ENCODE measurements at places on chromosomes 3 and 15.

DNA sequence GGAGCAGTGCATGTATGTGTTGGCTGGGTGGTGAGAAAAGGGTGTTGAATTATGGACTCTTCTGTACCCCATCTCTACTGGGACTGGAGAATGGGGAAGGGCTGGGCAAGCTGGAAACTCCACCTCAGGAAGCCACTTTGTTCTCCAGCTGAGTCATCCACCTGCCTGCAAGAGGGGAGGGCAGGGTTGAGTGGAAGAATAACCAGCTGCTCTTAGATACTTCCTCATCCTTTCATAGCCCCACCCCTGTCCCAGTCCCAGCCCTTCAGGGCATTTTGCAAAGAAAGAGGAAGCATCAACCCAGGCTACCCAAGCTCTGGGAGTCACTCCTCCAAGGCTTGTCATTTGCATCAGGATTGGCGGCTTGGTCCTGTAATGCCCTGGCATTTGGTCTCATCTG, 33.1 kb downstream of the RAB11A start:
- no peak for DNase-seq

DNA sequence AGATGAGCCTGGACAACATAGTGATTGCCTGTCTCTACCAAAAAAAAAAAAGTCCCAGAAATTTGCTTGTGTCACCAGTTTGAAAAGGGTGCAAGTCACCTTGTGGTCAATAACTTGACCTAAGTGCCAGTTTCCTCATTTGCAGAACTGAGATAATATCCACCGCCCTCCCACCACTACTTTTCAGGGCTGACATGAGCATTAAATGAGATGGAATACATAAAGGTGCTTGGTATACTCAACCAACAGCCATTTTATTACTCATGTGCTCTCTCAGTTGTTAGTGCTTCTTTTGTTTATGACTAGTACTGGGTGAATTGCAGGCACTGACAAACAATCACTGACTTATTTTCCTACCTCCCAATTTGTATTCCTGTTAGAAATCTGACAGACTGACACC, 340.5 kb upstream of the SATB1 start:
- DNase-seq = no peak

DNA sequence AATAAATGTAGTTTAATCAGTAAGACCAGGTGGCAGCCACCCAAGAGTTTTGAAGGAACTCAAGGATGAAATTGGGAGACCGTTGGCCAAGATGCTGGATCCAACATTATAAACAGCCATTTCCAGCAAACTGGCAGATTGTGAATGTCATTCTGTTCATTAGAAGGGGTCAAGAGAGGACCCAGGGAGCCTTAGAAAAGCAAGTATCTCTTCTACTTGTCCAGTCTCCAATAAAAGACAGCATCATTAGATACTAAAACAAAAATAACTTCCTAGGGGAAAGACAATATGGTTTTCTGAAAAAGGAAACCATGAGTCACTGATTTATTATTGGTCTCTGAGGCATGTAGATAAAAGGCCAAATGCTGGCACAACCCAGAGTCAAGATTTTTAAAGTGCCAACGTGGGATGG, 67.9 kb downstream of the GADL1 start:
- DNase-seq = no peak

DNA sequence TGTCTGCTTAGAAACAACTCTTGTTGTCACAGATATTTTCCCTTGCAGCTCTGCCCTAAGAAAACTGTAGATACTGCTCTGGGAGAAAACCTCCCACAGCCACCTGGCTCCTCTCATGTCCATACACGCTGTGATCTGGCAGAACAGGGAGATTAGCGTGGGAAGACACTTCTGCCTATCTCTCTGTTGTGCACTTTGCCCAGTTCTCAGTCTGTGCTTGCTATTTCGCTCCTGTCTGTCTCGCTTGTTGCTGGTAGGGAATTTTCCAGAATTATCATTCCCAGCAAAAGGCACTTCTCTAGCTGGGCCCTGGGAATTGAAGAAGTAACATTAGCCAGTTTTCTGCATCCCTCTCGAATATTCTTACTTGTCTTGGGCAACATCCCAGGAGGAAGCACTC, 8.1 kb upstream of the GATM start:
- no peak for DNase-seq

DNA sequence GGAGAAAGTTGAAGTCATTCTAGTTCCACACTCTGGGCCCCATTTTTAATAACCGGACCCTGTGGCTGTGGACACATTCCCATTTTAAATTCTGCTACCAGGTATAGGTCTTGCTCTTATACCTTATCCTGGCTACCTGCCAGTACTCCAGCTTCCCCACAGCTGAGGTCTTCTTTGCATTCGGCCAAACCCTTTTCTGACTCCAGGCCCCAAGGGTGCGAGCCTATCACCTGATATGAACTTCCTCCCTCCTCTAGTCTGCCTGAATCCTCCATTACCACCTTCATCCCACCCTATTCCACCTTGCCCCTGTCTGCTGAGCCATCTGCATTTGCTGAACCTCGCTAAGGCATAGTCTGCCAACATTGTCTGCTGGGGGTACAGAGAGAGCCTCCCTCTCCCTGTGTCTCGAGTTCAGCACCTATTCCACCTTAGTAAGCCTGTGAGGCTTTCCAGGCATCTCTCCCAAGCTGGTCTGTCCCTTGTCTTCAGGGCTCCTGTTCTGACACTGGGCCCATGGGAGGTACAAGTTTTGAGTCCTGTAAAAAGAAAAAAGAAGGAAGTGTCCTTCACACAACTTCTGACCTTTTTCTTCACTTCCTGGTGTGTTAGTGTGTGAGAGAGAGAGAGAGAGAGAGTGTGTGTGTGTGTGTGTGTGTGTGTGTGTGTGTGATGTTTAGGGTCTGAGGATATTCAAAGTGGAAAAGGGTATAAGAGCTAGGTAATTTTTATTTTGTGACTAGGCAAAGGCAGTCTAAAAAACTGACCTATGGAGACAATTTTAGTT, 27.0 kb downstream of the PDE8A start:
- no peak for DNase-seq

DNA sequence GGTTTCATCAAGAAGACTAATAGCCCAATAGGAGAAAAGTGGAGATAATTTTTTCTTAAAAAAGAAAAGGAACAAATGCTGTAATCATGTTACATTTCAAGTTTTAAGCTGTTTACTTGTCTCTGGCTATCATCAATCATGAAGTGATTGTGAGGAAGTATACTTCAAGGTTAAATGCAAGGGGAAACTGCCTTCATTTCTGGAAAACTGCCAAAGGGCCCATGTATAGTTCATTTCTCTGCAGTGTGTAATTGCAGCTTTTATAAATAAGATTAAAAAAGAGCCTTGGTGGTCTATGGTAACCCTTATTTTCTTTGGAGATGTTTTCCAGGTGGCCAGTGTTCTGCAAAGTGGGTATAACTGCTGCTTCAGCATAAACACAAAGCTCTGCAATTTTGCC, 101.9 kb downstream of the GRM7 start:
- no peak for DNase-seq

- DNase-seq = no peak
These were observed 18.1 kb downstream of the FOXL2 start for GRCh38 chr3:138928727-138929372.

DNA sequence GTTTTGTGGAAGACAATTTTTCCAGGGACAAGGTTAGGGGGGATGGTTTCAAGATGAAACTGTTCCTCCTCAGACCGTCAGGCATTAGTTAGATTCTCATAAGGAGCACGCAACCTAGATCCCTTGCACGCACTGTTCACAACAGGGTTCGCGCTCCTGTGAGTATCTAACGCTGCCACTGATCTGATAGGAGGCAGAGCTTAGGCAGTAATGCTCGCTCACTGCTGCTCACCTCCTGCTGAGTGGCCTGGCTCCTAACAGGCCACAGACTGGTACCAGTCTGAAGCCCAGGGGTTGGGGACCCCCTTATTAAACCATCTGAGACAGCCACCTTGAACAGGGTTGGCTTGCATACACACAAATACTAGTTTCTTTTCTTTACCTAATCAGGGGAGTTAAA, 13.5 kb upstream of the IMPG2 start:
- DNase-seq = no peak

DNA sequence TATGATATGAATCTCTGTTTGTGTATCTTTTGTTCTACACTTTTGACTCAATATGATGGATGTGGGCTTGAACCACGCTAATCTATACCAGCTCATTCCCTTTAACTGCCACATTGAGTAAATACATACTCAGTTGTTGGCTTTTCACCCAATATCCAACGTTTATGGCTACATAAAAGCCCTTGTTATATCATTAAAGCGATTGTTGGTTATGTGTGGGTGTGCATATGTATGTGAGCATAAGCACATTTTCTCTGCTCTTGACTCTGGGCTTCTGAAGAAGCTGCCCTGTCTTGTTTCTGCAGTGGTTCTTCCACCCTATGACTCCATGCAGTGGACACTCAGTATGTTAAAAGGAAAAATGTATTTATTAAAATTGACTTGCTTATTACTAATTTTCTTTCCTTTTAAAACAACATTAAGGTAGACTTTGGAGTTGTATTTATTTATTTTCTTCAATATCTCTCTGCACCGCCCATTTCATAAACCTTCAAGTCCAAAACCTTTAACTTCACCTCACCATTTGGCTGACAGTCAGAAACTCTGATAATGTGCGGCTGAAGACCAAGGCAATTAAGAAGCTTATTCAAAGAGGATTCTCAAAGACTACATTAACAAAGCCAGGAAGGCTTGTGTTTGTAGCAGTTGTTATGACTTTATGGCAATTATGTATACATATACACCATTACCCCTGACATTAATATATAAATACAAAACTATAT, 156.1 kb downstream of the THRB start:
- no peak for DNase-seq

DNA sequence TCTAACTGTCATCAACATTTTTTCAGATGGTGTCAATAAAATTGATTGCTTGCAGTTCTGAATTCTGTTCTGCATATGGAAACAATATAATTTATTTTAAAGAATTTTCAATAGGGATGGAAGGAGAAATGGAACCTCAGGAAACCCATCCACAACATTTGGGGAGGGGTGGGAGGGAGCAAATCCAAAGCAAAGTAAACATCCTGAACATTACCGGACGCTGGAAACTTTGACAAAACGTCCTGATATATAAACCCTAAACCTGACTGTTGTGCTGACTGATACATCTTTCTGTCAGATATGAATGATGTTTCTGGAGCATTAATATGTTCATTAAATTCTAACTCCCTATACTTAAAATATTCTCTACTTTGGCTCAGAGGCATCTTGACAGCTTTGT, 479.0 kb downstream of the FOXP1 start:
- no peak for DNase-seq

- DNase-seq = no peak
These were observed 340.5 kb upstream of the NECTIN3 start for GRCh38 chr3:110731148-110731547.

DNA sequence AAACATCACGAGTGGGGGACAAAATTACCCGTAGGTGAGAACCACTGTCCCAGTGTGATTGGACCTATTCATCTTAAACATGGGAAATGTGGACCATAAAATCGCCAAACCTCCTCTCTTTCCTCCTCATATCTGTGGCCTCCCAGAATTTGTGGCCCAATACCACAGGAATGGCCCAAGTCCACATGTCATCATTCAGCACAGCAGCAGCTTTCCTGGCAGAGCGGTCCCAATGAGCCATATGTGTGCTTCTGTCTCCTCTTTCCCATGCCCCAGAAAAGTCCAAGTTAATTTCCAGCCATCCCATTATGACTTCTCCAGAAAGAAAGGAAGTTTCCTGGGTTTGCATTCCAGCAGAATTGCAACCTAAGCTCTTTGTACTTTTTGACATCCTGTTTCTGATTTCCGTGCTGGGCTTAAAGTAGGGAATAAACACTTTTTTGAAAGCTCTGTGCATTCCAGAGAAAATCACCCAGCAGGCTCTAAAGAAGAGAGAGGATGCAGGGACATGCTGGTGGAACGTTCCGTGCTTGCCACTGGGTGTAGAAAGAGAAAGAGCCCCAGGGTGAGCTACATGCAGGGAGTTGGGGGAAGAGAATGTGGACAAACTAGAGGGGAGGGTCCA, 259.4 kb upstream of the PROK2 start:
- DNase-seq = no peak

GRCh38 chr15:59918994-59919951, 84.8 kb upstream of the FOXB1 start:
- DNase-seq = peak; percentile 23

DNA sequence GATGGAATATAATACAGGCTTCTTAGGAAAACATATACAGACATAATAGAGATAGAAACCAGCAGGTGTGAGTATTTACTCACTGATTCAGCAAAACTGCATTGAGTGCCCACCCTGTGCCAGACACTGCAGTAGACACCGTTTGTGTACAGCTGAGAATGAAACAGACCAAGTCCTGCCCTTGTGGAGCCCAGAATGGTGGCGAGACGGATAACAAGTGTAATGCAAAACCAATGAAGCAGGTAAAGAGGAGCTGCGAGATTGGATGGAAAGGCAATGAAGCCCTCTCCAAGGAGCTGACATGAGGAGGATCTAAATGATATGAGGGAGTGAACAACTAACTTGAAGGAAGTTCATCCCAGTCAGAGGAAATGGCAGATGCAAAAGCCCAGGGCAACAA, 256.4 kb downstream of the MEX3B start:
- DNase-seq = no peak

- DNase-seq = no peak
These were observed 277.9 kb upstream of the GADL1 start for GRCh38 chr3:31172336-31172735.

DNA sequence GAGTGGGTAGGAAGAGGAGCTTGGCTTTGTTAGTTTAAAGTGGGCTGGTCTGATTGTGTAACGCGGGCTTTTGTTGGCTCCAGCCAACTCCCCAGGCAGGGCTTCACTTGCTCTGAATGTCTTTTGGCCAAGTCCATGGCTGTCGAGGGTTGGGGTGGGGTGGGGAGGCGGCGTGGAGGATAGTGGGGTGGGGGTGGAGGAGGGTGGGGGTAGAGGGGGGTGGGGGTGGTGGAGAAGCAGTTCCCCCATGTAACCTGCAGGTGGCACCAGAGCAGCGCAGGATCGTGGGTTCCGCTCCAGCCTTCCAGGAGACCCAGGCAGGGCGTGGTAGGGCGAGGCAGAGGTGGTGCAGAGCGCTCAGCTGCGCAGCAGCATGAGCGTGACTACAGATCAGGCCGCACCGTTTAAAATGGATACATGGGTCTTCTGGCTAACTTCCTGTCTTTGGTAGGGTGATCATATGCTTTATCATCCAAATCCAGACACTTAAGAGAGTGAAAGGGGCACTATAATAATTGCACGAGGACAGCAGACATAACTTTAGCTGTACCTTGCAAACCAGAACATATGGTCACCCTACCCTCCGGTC, 28.3 kb downstream of the GOLGA6A start:
- peak; percentile 48 for DNase-seq

DNA sequence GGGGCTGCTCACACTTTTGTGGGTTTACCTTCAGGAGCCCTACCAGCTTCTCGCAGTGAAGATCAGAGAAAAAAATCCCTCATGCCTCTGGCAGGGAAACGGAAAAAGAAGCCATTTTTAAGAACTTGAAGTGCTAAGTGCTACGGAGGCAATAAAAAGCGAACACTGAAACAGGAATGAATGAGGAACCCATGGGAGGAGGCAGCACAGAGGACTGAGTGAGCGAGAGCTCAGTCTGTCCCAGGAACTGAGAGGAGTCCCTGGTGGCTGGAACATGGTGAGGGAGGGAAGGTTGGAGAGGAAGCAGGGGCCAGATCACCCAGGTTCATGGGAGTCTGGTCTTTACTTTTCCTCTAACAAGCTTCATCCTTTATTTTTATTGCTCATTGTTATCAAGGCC, 228.1 kb upstream of the PROK2 start:
- no peak for DNase-seq

- DNase-seq = no peak
These were observed 35.5 kb downstream of the ARRDC4 start for GRCh38 chr15:97995881-97996603.

Measured in stimulated activated CD4-positive, alpha-beta T cell treated with anti-CD3 and anti-CD28 coated beads, TNF-alpha, amount 100 ng/mL, for 4 hours (primary cell).